ENCODE measurements at places on chromosomes 1 and 21. TPM values are rescaled to one million over a fixed set of nuclear protein-coding genes. Genes with fewer than 3 reads are reported as not detected.

Gene PDXK
- 38.8 TPM for total RNA-seq

Gene LCE3A
- not detected for total RNA-seq

Gene OPRD1
- total RNA-seq: 0.20 TPM

Gene C1orf115
- 12.7 TPM for total RNA-seq

Gene CYP4X1
- total RNA-seq: 2.8 TPM

Gene ANGPTL3
- not detected for total RNA-seq

Gene NT5C1A
- total RNA-seq: 2.0 TPM

Gene KDF1
- total RNA-seq: 4.0 TPM

Gene ZBTB37
- 13.7 TPM for total RNA-seq

Gene MYOCOS
- not detected for total RNA-seq

Gene DCAF6
- total RNA-seq: 67.0 TPM

Gene COL16A1
- 257 TPM for total RNA-seq

Gene LHX4
- 0.10 TPM for total RNA-seq

Gene MXRA8
- 59.7 TPM for total RNA-seq

Gene CENPL
- 12.8 TPM for total RNA-seq

Gene IGSF5
- total RNA-seq: not detected

Gene UMODL1
- under 0.01 TPM for total RNA-seq

Gene IL24
- total RNA-seq: not detected

Gene STRIP1
- total RNA-seq: 41.3 TPM

Gene NUDT4B
- 3.2 TPM for total RNA-seq

Gene WNT9A
- 1.5 TPM for total RNA-seq

Gene SMAP2
- total RNA-seq: 15.5 TPM

Gene KPRP
- 0.89 TPM for total RNA-seq

Gene S100A2
- total RNA-seq: 71.6 TPM

Gene JAM2
- 29.0 TPM for total RNA-seq

Gene C21orf58
- 4.1 TPM for total RNA-seq

Gene NTMT2
- not detected for total RNA-seq

Gene SAMD13
- total RNA-seq: 1.7 TPM

Gene NHLH2
- not detected for total RNA-seq

Gene MSH4
- 0.39 TPM for total RNA-seq

Gene CKS1B
- 43.1 TPM for total RNA-seq

Gene KRTAP10-4
- 0.39 TPM for total RNA-seq

Gene CITED4
- 8.3 TPM for total RNA-seq

Gene PCP4
- not detected for total RNA-seq

Gene FMO5
- 3.1 TPM for total RNA-seq

Gene TFAP2E
- total RNA-seq: 0.59 TPM

Gene SELENOF
- 144 TPM for total RNA-seq

Gene RAB13
- total RNA-seq: 38.7 TPM

Gene CYB5RL
- 4.3 TPM for total RNA-seq

Gene GJC2
- 1.2 TPM for total RNA-seq

Gene CNIH3
- 3.2 TPM for total RNA-seq

Gene LYPD8
- total RNA-seq: not detected

Gene TCHHL1
- total RNA-seq: 17.4 TPM

Gene IFI16
- 56.7 TPM for total RNA-seq

Gene OLIG2
- 0.10 TPM for total RNA-seq

Gene PPIAL4G
- under 0.01 TPM for total RNA-seq

Gene CFHR4
- total RNA-seq: not detected

Gene CZIB
- 38.5 TPM for total RNA-seq

Gene SMIM1
- 2.5 TPM for total RNA-seq

Gene VWA5B1
- 0.39 TPM for total RNA-seq

Gene ACTA1
- total RNA-seq: 472 TPM

Data from skin of body (tissue), 3 donors.